Left kidney (tissue), 8 donors: ENCODE measurements at places on chromosomes 13 and 19. TPM values are rescaled to one million over a fixed set of nuclear protein-coding genes. Genes with fewer than 3 reads are reported as not detected.

- no peak for DNase-seq
These were observed 838 bp downstream of the PPP2R1A start for GRCh38 chr19:52190487-52191293.

DNA sequence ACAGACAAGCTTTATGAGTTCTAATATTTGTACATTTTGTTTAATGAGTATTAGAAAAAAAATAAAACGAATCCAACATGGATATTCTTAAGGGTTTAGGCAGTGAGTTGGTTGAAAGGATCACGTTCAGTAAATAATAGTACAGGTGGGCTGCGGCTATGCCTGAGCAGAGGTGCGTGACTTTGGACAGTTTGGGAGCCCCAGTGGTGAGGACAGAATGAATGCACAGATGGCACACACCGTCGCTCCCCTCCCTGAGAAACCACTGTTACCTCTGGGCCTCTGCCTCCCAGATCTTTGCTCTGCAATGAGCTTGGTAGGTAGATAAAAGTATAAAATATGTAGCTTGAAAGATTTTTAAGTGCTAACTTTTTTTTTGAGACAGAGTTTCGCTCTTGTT is 153.3 kb downstream of the SIPA1L3 start:
- DNase-seq: no peak

- peak; percentile 13 for DNase-seq
These were observed 1418.4 kb downstream of the UQCRFS1 start for GRCh38 chr19:27794494-27795042.

- no peak for DNase-seq
These were observed 23.2 kb upstream of the EEF1AKMT1 start for GRCh38 chr13:20796791-20797508.

ZNF471 gene
- 39.1 TPM for polyA plus RNA-seq

- no peak for DNase-seq
These were observed 110.3 kb downstream of the NALCN start for GRCh38 chr13:101305981-101306411.

- no peak for DNase-seq
These were observed 10.2 kb downstream of the ANGPTL4 start for GRCh38 chr19:8373867-8374813.

- DNase-seq: no peak
These were observed 4.4 kb downstream of the BCAT2 start for GRCh38 chr19:48806518-48806817.

- no peak for DNase-seq
These were observed 36.4 kb downstream of the RNF6 start for GRCh38 chr13:26185720-26186117.

DNA sequence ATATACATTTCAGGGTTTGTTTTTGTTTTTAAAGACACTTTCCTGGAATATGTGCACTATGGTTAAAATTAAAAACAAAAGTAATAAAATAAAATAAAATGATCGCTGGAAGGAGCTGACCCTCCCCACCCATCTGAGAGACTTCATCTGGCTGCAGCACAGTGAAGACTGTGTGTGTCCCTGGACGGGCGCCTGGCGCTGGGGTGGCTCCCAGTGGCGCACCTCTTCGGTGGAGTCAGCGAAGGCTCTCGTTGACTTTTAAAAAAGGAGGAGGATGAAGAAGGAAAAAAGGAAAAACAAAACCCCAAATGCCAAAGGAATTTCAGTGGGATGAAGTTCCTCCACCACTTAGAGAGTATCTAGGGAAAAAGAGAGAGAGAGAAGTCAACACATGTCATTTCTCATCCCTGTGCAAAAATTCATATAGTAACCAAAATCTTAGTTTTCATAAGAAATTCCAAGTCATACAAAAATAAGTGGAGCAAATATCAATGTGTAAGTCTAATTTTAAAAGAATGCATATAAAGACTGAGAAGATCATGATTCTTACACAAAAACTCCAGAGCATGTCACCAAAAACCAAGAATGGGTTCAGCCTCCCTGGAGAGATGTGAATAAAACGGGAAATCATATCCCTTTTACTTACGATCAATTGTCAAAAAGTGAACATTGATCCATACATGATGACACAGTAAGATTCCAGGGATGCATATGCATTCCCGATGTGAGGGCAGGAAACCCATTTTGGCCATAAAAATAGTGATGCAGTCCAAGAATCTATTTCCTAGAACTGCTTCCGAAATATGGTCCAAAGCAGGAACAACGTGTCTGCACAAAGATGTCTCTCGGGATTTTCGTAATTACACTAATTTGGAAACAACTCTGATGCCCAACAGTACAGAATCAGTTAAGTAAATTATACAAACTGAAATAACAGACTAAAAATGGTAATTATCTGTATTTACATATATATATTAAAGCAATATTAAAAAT is 123.8 kb downstream of the STK24 start:
- no peak for DNase-seq

ZNF304 gene
- polyA plus RNA-seq: 20.0 TPM

GARIN5A gene
- 5.5 TPM for polyA plus RNA-seq

SLC10A2 gene
- polyA plus RNA-seq: 0.73 TPM

DNA sequence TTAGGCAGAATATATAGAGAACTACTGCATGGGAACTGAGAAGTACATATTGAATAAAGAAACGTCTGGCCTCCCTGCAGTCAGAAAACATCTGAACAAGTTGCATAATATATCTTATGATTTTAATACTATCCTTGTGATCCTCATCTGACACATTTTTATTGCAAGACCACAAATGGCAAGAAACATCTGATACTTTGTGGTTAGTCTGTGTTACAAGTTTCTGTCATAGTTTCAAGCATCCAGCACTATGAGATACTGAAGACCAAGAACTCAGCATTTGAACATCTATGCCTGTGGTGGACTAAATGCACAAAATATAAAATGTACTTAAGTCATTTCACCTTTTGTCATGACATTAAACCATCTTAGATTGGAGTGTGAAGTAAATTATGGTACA is 1175.8 kb upstream of the MIR17HG start:
- DNase-seq: no peak

GRCh38 chr13:19836472-19836871 is 27.0 kb downstream of the ZMYM5 start:
- DNase-seq: no peak

DNA sequence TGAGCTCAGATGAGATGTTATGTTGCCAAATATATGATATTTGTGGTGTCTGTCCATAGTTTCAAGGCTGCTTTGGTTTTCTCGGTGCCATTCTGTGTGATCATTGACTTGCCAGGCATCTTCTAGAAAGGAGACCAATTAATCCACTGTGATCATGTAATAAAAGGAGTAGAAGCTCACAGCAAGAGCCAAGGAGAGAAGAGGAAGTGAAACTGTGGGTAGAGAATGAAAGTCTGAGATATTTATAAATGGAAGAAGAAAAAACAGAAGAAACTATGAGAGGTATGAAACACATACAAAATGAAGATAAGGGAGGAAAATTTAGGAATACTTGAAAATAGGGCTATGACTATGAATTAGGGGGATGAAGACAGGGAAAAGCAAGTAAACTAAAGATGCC is 11.1 kb upstream of the ZNF613 start:
- no peak for DNase-seq

SELENOV gene
- polyA plus RNA-seq: 10.1 TPM

GRCh38 chr19:9835507-9835949 is 410 bp downstream of the PIN1 start:
- no peak for DNase-seq

DUS3L gene
- 26.2 TPM for polyA plus RNA-seq

DNA sequence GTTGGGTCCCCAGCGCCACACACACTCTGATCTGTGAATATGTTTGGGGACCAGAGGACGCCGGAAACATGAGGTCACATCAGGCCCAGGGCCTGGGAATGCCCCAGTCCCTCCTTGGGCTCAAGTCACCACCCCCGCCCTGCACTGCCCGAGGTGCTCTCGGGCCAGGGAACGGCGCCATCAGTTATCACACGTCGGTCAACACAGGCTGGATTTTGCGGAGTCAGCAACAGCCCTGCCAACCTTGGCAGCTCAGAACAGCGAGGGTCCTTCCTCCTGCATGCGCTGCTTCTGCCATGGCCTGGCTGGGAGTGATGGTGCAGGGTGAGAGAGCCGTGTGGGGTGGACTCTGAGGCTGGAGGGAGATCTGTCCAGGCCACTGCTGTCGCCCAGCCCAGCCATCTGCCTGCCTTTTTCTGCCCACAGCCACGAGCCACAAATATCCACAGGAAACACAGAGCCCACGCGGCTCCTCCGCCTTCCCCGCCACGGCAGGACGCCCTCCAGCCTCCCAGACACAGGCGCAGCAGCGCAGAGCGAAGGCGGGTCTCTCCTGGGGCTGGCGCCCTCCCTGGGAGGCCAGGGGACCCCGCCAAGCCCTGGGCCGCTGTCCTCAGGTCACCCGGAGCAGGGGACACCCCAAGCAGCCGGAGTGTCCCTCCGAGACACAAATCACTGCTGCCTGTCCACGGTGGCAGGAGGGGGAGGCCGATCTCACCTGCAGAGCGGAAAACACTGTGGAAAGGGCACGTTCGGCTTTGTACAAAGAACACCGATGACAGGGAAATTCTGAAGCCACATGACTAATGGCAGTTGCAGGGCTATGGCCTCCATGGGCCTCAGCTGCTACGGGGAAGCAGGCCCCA is 31.6 kb upstream of the CACTIN start:
- no peak for DNase-seq

- no peak for DNase-seq
These were observed 63.4 kb upstream of the LRCH1 start for GRCh38 chr13:46489586-46490023.

DNA sequence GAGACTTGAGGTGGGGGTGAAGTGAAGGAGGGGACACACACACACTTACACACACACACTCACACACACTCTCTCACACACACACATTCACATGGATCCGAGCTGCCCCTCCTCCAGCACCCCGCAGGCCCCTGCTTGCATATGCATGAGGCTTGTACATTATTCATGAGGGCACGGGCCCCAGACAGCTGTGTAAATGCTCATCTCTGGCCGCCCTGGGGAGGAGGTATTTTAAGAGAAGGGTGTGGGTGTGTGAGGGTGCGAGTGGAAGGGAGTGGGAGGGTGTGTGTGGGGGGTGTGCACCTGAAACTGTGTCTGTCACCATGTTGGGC is 2.4 kb downstream of the NCAN start:
- DNase-seq: no peak

GRCh38 chr19:43306097-43306496 is 36.8 kb upstream of the PSG9 start:
- no peak for DNase-seq

TJP3 gene
- polyA plus RNA-seq: 7.5 TPM

KLF12 gene
- polyA plus RNA-seq: 29.0 TPM

DNA sequence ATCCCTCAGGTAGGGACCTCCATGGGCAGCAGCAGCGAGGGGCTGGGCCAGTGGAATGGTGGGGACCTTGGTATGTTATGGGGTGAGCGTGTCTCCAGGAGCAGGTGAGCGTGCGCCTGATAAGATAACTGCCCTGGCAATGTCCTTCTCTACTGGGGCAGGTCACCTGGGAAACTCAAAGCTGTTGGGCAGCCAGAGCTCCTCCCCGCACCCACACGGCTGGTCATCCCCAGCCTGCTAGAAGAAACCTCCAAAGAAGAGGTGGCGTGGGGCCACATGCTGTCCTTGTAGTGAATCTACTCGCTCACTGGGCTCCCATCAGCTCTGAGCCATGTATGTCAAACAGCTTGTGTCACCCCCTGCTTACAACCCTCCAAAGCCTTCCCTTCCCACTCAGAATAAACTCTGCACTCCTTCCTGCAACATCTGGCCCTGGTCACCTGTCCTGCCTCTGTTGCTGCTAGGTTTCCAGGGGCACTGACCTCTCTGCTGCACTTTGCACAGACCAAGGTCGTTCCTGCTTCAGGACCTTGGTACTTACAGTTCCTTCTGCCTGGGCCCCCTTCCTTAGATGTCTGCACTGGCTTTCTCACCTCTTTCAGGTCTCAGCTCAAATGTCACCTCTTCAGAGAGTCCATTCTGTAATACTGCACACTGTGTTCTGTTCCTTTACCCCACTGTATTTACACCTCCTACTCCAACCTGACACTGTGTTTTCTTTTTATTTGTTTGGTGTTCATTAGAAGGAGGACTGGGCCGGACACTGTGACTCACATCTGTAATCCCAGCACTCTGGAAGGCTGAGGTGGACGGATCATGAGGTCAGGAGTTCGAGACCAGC is 1.8 kb upstream of the ATP4A start:
- DNase-seq: no peak

SLC1A6 gene
- 0.48 TPM for polyA plus RNA-seq

DNA sequence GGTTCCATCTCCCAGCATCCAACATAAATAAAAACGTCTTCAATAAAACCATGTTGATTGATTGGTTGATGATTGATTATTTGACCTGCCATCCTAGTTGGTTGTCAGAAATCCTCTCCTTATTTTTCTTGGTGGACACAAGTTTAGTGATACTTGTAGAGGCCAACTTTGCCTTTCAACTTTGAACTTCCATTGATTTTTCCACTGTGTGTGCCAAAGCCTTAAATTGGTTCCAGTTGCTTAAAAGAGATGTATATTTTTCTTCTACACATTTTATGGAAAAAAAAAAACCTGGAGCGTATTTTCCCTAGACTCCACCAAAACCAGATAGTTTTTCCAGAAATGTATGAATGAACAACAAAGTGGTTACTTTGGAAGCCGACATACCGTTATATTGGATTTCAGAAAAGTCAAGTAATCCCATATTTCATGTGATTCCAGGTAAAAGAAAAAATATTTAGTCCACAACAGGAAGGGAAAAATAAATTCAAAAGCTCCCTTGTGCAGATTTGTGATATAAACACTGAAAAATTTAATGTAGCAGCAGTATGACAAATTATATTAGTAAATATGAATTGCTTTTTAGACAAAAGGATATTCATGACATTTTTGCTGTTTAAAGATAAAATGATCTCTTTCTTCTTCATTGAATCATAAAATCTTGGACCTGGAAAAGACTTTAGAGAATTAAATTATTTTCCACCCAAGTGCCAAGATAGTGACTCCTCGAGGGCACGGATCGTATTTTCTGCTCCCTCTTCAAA is 85.2 kb downstream of the MBNL2 start:
- DNase-seq: no peak

DNA sequence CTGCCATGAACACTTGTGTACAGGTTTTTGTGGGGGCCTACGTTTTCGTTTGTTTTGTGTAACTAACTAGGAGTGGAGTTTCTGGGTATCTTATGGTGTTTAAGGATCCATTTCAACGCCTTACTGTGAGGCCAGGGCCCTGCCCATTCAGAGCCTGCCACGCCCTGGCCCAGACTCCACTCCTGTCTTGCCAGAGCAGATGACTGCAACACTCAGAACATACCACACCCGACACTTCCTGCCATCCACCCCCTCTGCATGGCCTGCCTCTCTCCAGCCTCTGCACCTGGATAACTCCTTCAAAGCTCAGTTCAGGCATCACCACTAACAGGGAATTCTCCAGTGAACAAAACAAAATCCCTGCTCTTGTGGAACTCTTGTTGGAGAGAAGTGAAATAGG is 43.2 kb downstream of the RGCC start:
- no peak for DNase-seq

- no peak for DNase-seq
These were observed 17.8 kb downstream of the SHC2 start for GRCh38 chr19:443005-443404.

CEACAM21 gene
- polyA plus RNA-seq: 1.7 TPM

DNA sequence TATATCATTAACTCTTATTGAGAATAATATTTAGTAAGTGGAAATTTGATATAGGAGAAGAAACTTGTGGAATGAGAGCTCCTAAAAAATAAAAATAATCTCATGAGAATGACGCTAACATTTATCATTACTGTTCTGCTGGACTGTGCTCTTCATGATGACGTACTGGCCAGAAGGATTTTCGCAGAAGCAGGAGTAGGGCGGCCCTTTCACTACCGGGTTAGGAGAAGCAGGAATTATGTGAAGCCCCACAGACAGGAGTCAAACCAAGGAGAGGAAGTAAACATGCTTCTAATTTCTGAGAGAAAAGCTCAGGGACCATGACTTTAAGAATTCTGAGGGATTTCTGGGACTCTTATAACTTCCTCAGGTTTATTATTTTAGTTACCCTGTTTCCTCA is 195.1 kb downstream of the VWA8 start:
- DNase-seq: no peak

CEACAM4 gene
- polyA plus RNA-seq: not detected

MBD3L3 gene
- not detected for polyA plus RNA-seq
